ENCODE measurements at places on chromosomes 11 and 22.

DNA sequence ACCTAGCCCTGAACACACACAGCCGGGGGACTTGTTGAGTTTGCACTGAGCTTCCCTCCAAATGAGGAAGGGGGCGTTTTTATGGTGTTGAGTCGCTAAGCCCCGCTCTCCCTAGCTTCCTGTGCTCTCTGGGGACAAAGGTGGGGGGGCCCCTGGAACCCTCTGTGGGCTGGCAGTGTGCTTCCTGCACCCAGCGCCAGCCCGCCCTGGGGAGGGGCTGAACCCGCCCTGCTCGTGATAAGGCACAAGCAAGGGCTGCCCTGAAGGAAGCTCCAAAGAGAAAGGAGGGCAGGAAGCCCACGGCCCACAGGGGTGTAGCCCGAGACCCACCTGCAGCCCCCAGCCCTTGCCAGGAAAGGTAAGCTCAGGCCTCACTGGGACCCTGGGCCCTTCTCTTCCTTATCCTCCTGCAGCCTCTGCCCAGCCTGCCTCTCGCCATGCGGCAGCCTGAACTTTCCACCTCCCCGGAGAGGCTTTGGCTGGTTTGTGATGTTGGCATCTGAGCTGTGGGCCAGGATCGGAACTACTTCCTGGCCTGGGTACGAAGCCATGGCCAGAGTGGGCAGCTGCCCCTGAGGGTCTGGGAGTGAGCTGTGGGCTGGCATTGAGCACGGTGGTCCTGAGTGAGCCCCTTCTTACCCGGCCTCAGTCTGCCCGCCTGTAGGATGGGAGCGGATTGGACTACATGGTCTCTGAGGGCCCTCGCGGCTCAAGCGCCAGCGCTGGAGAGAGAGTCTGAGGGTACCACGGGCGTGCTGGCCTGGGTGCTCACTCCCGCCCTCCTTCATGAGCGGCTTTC lies at the start of gene FERMT3:
TSS of gene FERMT3 (plus strand) at position 265 of the 799 bp plus-strand sequence. CDS start 644 bp downstream, outside the sequence.
- DNase-seq: peak; percentile 72

DNA sequence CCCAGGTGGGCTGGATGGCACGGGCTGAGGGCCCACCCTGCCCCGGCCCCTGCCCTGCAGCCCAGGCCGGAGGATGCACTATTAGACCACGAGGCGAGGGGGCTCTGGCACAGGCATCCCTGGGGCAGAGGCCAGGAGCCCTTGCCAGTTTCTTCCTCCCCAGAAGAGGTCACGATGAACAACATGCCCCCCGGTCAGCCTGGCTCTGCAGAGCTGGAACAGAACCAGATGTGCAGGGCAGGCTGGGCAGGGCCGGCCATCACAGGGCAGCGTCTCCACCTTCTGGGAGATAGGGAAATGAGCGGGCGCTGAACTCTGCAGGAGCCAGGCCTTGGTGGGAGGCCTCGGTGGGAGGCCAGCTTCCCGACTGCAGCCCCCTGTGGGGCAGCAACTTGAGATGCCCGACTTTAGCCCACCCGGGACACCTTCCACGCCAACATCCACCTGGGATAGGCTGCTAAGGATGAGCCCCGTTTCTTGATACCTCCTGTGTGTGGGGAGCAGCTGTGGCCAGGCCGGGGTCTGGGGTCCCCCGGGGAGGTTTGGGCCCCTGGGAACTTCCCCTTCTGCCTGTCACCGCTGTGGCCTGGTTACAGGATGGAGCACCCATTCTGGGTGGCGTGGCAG lies 21.8 kb upstream of the GNB1L start:
- peak; percentile 5 for DNase-seq

- DNase-seq: no peak
Measured at GRCh38 chr22:19853879-19854777, 546 bp downstream of the GNB1L start.

- no peak for DNase-seq
Measured at GRCh38 chr11:83682611-83682973, 396.4 kb upstream of the CCDC90B start.

DNA sequence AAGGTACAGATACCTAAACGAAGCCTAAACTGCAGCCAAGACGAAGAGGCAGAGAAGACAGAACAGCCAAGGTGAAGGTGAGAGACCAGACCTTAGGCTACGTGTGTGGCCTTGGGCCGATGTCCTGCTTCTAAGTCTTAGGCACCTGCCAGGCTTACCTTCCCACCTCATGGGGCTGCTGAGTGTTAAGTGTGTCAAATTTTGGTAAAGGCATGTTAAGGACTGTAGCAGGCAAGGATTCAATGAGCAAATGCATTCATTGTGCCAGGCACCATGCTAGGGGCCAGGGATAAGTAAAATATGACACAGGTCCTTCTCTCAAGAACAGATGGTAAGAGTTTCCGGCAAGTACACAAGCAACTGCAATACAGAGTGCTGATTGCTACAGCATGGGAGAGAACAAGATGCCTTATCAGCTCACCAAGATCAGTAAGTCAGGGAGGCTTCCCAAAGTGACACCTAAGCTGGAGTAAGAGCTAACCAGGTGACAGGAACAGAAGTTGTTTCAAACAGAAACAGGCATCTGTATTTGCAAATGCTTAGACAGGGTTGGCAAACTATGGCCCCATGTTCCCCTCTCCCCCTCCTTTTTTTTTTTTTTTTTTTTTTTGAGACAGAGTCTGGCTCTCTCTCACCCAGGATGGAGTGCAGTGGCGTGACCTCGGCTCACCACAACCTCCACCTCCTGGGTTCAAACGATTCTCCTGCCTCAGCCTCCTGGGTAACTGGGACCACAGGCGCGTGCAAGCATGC lies 46.7 kb downstream of the CLTCL1 start:
- DNase-seq: no peak

Measured in muscle of leg (tissue), 16 donors.